ENCODE measurements at places on chromosomes 7 and 10.
A peak's percentile ranks its signal among the peaks of the same experiment; 100 is the strongest.

DNA sequence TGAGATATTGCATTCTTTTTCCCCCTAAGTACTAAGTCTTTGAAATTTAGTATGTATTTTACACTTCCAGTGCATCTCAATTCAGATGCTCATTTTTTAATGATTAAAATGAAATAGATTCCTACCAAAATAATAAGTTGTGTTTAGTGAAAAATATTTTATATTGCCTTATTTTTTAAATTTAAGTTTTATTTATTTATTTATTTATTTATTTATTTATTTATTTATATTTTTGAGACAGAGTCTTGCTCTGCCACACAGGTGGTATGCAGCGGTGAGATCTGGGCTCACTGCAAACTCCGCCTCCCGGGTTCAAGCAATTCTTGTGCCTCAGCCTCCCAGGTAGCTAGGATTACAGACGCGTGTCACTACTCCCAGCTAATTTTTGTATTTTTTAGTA is 95.5 kb downstream of the RPS24 start:
- no peak for DNase-seq

DNA sequence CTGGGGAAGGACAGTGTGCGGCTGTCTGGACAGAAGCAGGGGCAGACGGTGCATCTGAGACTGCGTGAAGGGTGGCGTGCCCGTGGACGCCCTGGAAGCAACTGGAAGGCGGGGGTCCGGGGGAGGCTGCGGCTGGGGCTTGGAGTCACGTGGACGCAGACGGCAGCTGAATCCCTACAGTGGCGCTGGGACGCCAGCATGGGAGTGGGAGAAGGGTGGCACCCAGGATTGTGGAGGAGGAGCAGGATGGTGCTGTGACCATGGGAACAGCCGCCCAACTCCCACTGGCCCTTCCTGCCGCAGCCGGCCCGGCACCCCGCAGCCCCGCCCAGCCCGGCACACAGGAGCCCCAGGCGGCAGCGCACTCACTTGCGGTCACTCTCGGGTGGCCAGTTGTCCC is 9.7 kb downstream of the INTS1 start:
- no peak for DNase-seq

DNA sequence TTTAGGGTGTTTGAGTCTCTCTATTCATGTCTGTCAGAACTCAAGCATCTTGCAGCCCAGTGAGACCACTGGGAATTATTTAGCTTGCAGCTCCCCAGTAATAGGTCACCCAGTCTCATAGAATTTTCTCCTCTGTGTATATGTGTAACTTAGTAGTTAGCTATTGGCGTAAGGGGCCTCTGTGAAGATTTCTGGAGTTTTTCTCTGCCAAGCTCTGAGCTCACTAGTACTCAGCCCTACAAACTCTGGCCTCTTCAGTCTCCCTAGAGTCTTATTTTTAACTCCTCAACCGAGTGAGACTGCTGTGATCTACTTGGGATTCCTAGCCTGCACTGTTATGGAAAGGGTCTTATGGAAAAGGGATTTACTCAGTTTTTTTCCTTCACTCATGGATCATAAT is 90.2 kb downstream of the PPP1R9A start:
- DNase-seq = no peak

DNA sequence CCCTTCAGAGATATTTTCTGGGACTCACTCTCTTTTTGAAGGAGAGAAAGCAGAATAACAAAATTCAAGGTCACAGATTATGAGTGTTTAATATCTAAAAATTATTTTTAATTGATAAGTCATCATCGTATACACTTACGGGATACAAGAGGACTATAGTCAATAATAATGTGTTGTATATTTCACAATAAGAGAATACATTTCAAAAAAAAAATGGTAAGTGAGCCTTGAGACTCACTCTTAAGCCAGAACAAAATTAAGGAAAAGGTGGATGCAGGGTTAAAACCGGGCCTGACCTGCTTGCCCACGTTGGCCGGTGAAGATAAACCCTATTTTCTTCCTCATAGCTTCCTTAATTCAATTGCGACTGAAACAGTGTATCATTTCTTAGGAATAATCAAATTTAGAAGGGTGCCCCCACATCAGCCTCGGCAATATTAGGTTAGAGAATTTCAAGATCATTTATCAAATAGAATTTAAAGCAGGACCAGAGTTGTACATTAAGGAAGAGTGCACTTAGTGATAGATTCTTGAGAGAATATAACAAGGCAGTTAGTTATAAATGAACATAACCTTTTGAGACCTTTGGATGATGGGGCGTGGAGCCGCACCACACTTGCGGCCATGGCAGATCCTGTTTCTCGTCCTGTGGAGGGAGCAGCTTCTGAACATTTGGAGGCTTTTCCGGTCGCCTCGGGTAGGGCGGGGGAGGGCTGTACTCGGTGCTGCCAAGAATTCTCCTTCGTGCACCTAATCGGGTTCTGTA is 321.8 kb downstream of the PAXIP1 start:
- no peak for DNase-seq

DNA sequence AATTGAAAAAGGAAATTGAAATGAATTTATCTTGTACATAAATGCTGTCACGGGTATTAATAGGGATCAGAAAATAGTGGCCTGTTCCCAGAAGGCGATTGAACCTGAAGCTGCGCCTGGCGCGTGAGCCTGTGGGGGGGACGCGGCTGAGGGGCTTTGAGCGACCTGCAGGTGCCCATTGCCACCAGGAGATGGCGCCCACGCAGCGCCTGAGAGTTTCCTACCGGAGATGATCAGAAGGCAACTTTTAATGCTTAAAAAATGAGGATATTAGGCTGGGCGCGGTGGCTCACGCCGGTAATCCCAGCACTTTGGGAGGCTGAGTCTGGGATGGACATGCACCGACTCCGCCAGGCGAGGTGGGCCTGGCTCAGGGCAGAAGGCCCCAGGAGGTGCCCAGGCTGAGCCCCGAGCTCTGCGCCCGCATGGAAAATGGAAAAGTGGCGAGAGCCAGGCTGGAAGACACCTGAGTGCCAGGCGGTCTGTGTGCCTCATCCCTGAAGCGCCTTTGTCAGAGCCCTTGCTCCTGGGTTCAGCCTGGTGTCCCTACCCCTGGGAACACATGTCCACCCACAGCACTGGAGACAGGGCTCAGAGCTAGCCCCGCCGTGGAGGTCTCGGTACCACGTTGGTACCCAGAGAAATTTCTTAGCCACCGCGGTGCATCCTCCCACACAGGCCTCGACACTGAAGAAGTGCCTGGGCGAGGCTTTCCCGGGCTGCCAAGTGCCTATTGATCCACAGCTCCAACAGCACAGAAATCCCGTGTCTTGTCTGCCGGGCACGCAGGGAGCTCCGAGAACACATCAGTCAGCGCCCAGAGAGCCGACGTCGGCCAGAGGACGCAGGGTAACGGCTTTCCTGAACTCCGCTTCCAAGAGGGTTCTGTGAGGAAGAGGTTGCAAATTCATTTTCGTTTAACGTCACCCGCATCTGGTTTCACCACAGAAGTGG is 117.4 kb downstream of the INPP5A start:
- no peak for DNase-seq

DNA sequence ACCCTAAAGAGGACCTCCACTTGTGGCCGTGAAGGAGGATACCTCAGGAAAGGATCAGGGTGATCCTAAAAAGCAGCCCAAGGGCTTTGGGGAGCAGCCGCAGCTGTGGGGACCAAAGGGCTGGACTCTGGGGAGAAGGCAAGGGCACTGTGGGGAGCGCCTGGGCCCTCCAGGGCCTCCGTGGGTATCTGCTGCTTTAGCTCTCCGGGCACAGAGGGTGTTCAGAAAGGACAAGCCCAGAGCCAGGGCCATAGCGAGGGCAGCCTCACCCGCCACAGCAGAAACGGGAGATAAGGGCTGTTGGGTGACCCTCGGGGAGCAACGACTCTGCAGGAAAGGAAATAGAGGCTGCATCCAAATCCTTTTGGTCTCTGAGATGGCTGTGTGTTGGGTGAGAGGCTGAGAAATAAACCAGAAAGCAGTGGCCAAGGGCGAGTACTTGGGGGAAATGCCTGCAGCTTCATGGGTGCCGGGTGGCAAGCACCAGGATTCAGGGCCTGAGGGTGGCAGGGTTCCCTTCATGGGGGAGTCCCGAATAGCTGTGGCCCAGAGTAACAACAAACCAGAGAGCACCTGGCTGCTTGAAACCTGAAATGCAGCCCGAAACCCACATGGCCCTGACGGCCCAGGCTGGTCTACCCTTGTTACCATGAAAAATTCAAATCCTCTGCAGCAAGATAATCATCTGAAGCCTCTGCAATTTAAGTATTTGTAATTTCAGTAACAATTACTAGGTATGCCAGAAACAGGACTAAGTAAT is 95.2 kb downstream of the VIPR2 start:
- no peak for DNase-seq

DNA sequence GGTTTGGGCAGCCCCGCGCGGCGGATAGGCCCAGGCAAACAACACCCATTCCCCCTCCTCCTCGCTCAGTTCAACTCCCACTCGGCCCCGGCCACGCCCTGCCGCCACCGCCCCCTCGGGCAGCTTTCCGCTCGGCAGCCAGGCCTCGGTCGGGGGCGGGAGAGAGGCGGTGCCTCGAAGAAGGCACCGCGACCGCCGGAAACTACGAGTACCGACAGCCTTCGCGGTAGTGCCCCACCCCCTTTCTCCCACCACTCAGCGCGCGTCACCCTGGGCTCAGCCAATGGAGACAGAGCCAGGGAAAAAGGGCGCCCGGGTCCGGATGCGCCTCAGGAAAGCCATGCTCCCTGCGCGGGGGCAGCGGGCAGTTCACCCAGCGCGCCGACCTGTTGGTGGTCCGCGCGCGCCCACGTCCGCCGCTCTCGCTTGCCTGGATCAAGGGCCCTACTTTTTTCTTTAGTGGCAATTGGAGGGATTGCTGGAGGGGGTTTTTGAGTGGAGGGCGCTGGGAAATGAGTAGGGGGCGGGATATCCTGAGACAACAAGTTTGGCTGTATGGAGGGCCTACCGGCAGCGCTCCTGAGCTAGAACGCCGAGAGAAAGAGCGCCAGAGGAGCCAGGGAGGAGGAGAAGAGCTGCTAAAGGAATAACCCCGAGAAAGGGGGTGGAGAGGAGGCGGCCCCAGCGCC is 557 bp upstream of the SP4 start:
- DNase-seq = peak; percentile 95

DNA sequence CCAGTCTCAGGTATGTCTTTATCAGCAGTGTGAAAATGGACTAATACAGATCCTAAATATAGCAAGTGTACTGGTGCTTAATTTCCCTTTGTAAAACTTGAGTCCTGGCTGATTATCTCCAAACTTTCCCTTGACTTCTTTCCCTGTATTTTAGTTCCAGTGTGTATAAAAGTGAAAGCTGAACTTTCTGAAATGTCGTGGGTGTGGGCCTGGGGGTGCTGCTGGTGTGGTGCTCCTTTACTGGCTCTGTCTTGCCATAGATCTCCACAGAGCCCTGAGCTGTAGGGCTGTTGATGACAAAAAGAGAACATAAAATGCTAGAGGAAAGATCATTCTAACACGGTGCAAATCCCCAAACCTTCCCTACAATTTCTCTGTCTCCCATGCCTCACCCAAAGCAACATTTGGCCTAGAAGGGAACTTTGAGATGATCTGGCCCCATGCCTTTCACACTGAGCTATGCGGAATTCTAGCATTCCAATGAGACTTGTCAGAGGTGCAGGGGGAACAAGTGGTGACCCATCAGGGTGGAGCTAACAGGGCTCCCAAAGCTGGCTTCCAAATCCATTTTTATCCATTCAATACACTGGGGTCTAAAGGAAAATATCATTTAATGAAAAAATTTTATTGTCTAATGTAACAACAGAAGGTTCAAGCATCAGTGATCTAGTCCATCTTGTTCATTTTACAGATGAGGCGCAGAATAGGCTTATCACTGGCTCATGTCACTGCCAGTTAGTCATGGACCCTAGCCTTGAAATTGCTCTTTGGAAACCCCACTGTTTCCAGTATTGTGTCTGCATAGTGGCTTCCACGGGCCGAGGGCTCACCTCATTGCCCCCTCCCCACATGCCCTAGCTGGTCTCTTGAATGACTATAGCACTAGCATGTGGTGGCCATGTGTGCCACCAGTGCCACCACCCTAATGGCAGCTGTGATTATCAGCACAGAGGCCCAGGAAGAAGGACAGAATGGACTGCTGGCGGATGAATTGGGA is 1000.9 kb downstream of the LRMDA start:
- DNase-seq = no peak

GRCh38 chr10:16146993-16147392 is 286.7 kb upstream of the MINDY3 start:
- DNase-seq = no peak

- no peak for DNase-seq
Observed at GRCh38 chr7:131302446-131302845, 25.2 kb upstream of the MKLN1 start.

DNA sequence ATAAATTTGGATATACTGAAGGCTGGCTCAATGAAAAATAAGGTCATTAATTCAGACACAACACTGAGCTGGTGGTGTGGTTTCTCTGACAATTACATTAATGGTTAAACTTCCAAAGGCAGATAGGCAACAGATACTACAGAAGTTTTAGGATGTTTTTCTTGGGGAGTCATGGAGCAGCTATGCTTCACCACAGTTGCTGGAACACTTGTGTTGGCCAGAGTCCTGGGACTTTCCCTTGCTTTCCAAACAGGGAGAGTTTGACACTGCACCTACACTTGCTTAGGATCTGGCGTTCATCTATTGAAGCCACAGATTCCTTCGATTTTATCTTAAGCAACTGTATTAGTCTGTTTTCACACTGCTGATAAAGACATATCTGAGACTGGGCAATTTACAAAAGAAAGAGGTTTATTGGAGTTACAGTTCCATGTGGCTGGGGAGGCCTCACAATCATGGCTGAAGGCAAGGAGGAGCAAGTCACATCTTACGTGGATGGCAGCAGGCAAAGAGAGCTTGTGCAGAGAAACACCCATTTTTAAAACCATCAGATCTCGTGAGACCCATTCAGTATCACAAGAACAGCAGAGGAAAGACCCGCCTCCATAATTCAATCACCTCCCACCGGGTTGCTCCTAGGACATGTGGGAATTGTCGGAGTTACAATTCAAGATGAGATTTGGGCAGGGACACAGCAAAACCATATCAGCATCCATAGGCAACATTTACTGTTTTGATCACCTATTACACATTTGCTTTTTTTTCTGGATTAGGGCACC is 27.8 kb upstream of the TMEM178B start:
- DNase-seq = no peak

- DNase-seq = no peak
Observed at GRCh38 chr7:101862280-101863220, 45.1 kb downstream of the CUX1 start.

DNA sequence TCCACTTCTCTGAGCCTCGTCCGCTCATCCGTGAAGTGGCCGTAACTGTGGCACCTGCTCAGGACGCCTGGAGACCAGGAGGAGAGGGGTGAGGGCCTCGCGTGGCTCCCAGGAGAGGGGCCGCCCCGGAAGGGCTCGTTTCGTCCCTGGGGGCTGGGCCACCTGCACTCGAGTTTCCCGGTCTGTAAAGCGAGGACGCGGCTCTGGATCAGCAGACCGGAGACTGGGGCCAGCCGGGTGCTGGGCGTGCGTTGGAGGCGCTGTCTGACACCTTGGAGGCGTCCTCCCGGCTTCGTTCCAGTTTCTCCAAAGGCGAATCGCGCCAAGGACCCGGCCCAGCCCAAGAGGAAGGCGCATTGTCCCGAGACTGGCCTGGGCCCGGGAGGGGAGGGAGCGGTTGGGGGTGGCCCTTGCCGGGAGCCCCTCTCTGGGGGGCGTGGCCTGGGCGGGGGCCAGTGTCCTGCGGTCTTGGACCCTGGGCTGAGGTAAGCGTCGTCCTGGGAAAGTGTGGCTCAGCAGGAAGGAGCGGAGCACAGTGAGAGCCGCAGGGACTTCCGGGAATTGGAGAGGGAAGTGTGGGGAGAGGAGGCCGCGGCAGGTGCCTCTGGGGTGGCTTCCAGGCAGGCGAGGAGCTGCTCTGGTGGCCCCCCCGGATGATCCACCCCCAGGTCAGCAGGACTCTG is 89.6 kb downstream of the FOXL3 start:
- no peak for DNase-seq

- DNase-seq = no peak
Observed at GRCh38 chr10:129532838-129533237, 65.8 kb downstream of the MGMT start.

Data from epithelial cell of prostate (primary cell).